ENCODE measurements at places on chromosomes 4 and X. TPM values are rescaled to one million over a fixed set of nuclear protein-coding genes. Genes with fewer than 3 reads are reported as not detected.

Gene ASB12
- total RNA-seq, result not detected

- DNase-seq, result no peak
These were observed 1.2 kb downstream of the CXCL2 start for GRCh38 chr4:74097631-74098426.

DNA sequence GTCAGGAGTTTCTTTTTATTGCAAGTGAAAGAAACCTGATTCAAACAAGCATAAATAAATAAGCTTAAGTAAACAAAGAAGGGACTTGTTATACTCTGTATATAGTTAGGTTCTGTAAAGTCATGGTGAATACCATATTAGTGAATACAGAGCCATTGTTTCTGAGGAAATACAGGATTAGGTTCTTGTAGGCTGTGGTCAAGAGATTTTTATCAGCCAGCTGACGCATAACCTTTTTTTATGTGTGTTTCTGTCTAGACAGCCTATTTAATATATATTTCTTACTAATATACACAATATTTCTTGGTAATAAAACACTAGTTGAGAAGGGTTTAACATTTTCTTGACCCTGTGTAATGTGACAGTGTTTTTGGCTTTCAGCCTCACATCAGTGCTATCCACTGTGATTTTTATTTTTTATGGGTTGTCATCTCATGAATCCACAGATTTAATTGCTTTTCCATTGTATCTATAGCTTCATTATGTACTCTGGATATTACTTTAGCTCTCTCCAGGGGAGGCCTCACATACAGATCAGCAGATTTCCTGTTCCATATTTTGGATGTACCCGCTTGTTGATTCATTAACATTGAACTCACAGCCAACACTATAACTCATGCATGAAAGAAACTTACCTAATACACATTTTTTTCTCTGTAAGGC, 8.0 kb downstream of the HERC3 start:
- DNase-seq, result no peak

DNA sequence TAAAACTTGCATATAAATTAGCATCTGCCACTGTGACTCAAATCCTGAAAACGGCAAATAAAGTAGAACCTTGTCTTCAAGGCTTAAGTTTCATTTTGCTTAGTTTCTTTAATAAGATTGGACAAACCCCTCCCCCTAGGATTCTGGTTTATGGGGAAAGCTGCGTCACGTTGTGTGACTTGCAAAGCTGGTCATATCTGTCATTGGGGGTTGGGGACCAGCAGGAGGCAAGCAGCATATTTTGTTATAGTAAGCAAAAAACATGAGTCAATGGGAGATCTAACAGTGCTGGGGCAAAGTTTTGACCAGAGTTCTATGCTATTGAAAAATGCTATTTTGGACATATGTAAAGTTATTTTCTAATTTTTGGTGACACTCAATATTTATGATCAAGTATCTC, 407.3 kb downstream of the PCDH18 start:
- no peak for DNase-seq

- DNase-seq, result peak; percentile 65
These were observed 36.5 kb downstream of the DCTD start for GRCh38 chr4:182880387-182881356.
